ENCODE measurements at places on chromosomes 12 and 14. TPM values are rescaled to one million over a fixed set of nuclear protein-coding genes. Genes with fewer than 3 reads are reported as not detected.

The NYNRIN gene
- 0.44 TPM for total RNA-seq

The SERPINA6 gene
- total RNA-seq: 2.0 TPM

The AKAP3 gene
- 0.08 TPM for total RNA-seq

The VPS33A gene
- total RNA-seq: 18.5 TPM

The KNTC1 gene
- 20.5 TPM for total RNA-seq

The PMCH gene
- total RNA-seq: not detected

The STRAP gene
- 190 TPM for total RNA-seq

The PRH2 gene
- total RNA-seq: not detected

The TAS2R42 gene
- not detected for total RNA-seq

The TGM1 gene
- total RNA-seq: 1.5 TPM

The TEX52 gene
- not detected for total RNA-seq

The NXPH4 gene
- 3.8 TPM for total RNA-seq

The DENND5B gene
- total RNA-seq: 11.8 TPM

The GMFB gene
- total RNA-seq: 42.3 TPM

The SIX1 gene
- 5.7 TPM for total RNA-seq

The SYCP3 gene
- 0.13 TPM for total RNA-seq

The COCH gene
- 21.2 TPM for total RNA-seq

The DGKA gene
- 20.1 TPM for total RNA-seq

The CD163 gene
- total RNA-seq: 0.06 TPM

The PPP4R4 gene
- 0.48 TPM for total RNA-seq

The LBHD2 gene
- not detected for total RNA-seq

The CBLN3 gene
- 1.0 TPM for total RNA-seq

The KRT77 gene
- total RNA-seq: not detected

The FBXO34 gene
- total RNA-seq: 12.0 TPM

The C1S gene
- 73.4 TPM for total RNA-seq

The MSRB3 gene
- total RNA-seq: 20.6 TPM

The LARP4 gene
- 48.9 TPM for total RNA-seq

The TSHR gene
- total RNA-seq: not detected

The MUCL1 gene
- not detected for total RNA-seq

The SLC4A8 gene
- total RNA-seq: 1.5 TPM

The SUOX gene
- total RNA-seq: 7.5 TPM

The CPM gene
- total RNA-seq: 5.6 TPM

The KRT75 gene
- 0.11 TPM for total RNA-seq

The PLCZ1 gene
- not detected for total RNA-seq

The GUCY2C gene
- not detected for total RNA-seq

The CD163L1 gene
- 0.53 TPM for total RNA-seq

The KLRC4 gene
- not detected for total RNA-seq

The YAF2 gene
- 17.4 TPM for total RNA-seq

The STXBP6 gene
- 2.7 TPM for total RNA-seq

The PCNX4 gene
- total RNA-seq: 43.7 TPM

The ZDHHC22 gene
- 0.29 TPM for total RNA-seq

The TMEM117 gene
- total RNA-seq: 1.9 TPM

Measured in A549 treated with AZD2906 at 1 μM for 4 hours (cell line).